AG04449 (cell line): ENCODE measurements at places on chromosomes 6 and 20.

DNA sequence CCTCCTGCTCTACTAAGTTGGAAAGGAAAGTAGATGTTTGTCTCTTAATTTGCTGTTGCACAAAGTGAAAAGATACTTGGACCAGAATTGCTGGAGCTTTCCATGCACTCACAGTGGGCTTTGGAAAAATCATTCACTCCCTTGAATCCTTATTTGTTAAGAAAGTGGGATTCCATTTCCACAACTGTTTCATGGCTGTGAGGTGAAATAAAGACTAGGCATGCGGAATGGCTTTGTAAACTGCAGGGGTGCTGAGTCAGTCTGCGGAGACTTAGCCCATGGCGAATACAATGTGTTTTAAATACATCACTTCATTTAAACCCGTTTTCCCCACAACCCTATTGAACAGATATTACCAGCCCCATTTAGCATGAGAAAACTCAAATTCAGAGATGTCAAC is 36.8 kb upstream of the CLDN20 start:
- no peak for DNase-seq

GRCh38 chr6:29675561-29675960 is 5.4 kb downstream of the ZFP57 start:
- DNase-seq: no peak

GRCh38 chr6:118387921-118388701 is 160.0 kb upstream of the PLN start:
- DNase-seq: peak; percentile 69

- no peak for DNase-seq
These were observed 171.6 kb downstream of the ARID1B start for GRCh38 chr6:156948807-156949206.

GRCh38 chr6:155432293-155432692 is 23.3 kb downstream of the NOX3 start:
- no peak for DNase-seq

- DNase-seq: no peak
These were observed 5.4 kb upstream of the DOK5 start for GRCh38 chr20:54469952-54470351.

- DNase-seq: no peak
These were observed 8.8 kb downstream of the PPIL1 start for GRCh38 chr6:36865835-36866234.

GRCh38 chr20:23255716-23256385 is 94.7 kb upstream of the NXT1 start:
- no peak for DNase-seq

- no peak for DNase-seq
These were observed 37.0 kb downstream of the PLCG1 start for GRCh38 chr20:41174373-41174772.

DNA sequence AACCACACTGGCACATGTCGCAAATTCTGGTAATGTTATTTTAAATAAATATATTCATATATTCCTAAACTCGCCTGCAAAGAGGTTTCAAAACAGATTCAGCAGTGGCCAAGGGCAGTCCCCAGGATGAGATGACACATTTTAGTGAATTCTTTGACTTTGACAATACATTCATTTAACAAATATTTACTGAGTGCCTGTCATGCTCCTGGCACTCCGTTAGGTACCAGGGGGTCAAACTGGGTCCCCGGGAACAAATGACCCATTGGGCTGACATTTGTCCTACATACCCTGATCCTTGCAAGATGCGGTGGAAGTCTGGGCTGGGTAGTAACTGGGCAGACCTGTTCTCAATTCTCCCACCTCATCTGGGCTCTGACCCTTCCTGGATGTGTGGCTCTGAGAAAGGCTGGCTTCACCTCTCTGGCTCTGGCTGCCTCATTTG is 74.9 kb downstream of the FYN start:
- no peak for DNase-seq

- DNase-seq: no peak
These were observed 11.8 kb upstream of the FAM184A start for GRCh38 chr6:119090256-119090655.

GRCh38 chr6:169638915-169639314 is 62.9 kb downstream of the WDR27 start:
- DNase-seq: no peak

DNA sequence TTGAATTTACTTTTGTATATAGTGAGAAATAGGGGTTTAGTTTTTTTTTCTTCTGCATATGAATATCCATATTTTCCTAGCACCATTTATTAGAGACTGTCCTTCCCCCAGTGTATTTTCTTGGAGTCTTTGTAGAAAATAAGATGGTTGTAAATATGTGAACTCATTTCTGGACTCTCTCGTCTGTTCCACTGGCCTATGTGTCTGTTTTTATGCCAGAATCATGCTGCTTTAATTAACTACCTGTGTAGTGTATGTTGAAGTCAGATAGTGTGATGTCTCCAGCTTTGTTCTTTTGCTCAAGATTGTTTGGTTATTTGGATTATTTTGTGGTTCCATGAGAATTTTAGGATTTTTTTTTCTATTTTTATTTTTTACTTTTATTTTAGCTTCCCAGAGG is 176.6 kb upstream of the RAB32 start:
- no peak for DNase-seq

GRCh38 chr6:158474961-158475343 is 84.9 kb upstream of the TMEM181 start:
- DNase-seq: no peak

DNA sequence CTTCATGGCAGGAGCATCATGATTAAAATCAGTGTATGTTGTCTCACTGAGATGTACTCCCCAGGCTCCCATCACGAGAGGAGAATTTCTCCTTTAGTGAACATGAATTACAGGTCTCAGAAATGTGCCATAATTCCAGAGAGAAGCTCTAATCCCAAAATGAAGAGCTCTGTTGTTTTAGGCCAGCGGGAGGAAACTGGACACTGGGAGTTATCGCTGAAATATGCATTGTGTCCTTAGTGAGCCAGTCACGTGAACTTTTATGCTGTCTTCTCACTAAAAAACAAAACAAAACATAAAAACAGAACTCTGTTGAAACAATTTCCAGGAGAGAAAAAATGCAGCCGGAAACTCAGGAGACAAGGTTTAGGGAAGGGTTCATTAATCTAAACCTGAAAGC is 315.7 kb upstream of the NT5E start:
- DNase-seq: no peak

DNA sequence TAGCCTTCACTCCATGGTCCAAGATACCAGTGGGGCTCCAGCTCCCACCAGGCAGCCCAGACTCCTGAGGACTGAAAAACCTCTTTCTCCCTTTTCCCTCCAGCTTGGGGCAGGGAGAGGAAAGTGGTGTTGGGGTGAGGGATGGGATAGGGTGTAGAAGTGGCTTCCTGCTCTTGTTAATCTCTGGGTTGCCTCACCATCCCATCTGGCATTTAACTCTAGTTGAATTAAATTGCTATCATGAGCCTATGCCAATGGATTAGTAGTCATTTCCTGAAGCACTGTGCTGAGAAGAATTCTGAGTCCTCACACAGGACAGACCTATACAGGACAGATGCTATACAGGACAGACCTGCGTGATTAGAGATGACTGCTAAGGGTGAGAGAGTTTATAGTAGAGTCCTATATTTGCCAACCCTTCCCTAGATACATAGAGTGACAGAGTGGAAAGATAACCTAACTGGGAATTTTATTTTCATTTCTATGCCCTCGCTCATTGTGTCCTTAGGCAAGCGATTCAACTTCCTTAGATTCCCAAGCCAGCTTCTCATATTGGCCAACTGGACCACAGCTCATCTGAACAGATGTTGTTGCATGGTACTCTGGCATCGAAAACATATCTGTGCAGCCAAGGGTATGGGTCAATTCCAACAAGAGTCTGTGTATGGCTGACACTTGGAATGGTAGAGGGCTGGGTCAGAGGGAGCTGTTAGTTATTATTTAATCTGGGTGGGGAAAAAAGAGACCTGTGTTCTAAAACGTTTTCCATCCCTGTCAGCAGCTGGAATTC is 42.8 kb downstream of the MCHR2 start:
- no peak for DNase-seq

DNA sequence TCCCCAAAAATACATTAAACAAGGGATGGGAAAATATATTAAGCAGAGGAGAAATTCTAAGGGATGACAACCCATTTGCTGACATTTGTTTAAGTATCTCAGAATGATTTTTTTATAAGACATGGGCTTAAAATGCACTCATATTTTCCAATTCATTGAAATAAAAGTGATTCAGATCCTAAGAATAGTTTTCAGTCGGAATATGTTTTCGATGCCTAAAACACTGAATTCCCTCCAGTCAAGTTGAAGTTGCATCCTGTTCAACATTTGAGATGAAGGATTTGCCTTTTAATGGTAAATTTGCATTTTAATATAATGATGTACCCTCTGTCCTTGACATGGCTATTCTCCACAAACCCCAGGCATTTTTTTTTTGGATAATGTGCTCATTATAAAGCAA is 79.3 kb downstream of the PTCHD4 start:
- DNase-seq: no peak

- no peak for DNase-seq
These were observed 203.5 kb downstream of the UTRN start for GRCh38 chr6:144488590-144488989.

DNA sequence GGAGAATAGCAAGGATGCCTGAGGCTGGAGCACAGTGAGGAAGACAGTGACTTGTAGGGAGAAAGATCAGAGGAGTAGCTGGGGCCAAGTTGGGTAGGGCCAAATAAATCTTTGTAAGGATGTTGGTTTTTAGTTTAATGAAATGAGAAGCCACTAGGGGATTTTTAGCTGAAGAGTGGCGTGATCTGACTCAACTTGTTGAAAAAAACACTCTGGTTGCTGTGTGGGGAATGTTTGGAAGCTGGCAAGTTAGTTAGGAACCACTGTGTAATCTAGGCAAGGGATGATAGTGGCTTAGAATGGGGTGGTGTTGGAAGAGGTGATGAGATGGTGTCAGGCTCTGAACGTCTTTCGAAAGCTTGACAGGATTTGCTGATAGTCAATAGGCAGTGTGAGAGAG is 176.1 kb upstream of the HDDC2 start:
- DNase-seq: no peak

DNA sequence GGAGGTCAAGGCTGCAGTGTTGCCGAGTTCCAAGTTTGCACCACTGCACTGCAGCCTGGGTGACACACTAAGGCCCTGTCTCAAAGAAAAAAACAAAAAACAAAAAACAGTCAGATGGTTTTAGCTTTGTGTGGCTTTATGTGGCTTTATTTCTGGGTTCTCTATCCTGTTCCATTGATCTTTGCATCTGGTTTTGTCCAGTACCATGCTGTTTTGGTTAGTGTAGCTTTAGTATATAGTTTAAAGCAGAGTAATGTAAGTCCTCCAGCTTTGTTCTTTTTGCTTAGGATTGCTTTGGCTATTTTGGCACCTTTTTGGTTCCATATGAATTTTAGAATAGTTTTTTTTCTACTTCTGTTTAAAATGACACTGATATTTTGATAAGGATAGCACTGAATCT is 225.5 kb downstream of the HDGFL1 start:
- DNase-seq: no peak

- DNase-seq: no peak
These were observed 218.6 kb upstream of the RUNX2 start for GRCh38 chr6:45109551-45109950.

GRCh38 chr6:44480097-44480541 is 92.6 kb downstream of the CDC5L start:
- DNase-seq: no peak

DNA sequence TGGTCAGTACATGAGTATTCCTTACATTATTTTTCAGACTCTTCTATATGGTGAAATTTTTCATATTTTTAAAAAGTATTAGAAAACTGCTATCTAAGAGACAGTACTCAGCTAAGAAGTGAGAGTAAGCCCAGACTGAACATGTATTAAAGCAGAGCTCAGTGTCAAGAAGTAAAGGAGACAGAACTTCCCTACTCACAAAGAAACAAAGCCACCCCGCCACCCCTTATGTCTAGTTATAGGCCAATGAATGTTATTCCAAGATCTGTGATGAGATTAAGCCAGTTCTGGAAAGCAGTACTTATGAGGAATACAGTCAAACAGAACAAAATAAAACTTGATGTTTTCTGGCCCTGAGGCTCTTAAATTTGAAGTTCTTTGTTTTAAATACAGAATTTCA is 114.5 kb downstream of the RNGTT start:
- no peak for DNase-seq

DNA sequence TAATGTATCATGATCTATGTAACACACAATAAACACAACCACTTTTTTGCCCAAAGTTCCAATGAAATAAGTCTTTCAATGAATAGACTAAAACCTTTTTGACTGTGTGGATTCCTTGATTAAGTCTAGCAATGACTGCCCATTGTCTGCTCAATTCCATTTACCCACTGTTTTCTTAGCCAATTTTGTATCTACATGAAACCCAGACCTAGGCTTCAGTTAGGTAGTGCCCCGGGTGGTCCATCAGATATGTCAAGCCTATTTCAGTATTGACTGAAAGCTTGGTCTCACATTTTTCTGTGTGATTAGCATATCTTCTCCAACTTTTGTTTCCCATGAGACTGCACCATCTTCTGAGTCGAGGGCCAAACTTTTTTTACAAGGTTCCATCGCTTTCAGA is 615.0 kb downstream of the C6orf118 start:
- DNase-seq: no peak

DNA sequence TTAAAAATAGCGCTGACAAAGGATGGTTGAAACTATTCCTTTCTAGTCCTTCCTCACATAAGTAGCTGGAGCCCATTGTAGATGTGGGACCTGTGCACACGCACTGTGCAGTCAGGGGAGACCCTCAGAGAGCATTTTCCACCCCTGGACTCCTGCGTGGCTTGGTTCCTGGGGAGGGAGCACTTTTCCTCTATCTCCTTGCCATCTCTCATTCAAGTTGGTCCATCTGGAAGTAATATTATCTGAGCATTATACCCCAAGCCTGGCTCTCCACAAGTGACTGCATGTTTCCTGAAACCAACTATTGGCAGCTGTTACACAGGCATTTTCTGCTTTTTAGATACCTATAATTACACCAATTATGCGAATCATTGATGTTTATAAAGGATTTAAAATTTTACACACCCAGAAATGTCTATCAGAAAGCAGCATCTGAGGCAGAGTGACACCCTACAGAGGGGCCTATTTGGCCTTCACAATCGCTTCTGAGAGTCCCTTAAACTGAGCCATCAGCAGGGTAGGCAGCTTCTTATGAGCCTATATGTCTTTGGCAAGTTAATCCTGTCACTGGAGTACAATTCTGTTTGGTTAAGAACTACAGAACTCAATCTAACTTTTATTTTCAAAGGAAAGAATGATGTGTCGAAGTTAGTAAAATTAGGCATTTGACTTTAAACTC is 18.7 kb downstream of the SOX4 start:
- DNase-seq: no peak

DNA sequence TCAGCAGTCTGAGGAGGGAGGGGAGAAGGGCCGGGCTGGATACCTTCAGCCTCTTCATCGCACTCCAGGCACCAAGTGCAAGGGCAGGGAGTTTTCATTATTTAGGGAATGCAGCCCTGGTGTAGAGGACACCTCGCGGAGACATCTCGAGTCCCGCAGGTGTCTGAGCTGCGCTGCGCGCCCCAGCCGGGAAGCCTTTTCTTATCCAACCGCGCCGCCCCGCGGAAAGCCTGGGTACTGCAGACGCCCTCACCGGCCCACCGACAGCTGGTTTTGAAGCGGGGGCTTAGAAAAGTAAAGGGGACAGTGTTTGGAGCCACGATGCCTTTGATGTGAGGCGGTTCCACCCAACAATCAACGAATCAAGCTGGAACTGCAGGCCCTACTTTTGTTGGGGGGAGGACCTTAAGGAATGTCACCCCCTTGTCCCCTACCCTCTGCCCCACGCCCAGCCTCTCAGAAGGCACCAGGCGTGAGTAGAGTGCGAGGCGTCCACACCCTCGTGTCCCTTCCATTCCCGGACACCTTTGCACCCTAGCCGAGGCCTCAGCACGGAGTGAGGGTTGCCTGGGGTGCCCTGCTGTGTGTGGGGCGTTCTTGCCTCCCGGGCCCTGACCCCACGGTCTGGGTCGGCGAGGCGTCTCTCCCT is 8.6 kb downstream of the NKX2-2 start:
- DNase-seq: no peak
